SW 1271 (cell line): ENCODE measurements at places on chromosomes 2 and 18.

DNA sequence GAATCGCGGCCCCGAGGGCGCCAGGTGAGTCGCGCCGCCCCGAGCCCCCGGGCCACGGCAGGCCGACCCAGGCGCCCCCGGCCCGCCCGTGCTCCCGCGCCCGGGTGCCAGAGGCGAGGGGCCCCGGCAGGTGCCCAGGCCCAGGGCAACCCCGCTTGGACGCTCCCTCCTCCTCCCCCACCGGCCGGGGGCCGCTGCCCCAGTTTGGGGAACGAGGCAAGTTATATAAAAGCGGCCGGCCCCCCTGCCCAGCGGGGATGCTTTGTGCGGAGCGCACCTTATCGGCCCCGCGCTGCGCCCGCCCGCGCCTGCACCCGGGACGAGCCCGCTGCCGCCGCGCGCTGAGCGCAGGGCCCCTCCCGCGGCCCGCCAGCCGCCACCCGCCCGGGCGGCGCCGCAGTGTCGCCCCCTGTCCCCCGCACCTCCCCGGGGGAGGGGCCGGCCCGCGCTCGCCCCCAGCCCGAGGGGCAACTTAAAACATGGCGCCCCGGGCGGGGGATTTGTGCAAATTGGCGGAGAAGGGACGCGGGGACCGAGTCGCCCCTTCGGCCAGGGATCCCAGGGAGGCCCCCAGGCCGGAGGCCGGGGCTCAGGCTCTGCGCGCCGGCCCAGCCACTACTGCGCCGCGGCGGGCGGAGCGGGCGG, 639 bp downstream of the EPB41L3 start:
- no peak for DNase-seq

- DNase-seq = no peak
Measured at GRCh38 chr18:42412281-42412680, 457.2 kb downstream of the PIK3C3 start.

DNA sequence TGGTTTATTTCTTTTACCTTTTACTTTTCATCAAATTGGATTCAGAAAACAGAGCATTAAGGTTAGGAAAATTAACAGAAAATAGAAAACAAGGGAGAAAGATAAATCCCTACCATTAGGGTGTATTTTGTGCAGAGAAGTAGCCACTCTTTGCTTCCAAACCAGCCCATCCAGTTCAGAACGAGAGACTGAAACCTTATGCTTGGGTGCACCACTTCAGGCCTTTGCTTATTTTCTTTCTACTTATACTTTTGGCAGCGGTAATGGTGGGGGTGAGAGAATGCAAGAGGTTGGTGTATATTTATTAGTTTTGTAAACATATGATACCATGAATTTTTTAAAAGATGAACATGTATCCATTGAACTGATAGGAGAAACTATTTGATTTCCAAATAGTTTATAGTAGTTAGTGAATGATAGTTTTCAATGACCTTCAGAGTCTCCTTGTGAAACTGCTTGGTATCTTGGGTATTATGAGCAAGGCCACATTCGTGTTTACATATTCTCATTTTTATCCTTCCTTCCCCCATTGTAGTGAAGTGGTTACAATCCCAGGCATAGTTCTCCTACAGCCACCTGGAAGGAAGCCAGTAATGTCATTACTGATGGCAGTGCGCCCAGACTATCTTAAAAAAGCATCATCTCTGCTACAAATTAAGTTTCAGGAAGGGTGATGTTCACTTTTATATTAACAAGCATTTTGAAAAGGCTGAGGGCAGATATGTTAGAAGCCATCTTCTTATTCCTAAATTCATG, 60.8 kb downstream of the MFSD6 start:
- DNase-seq = peak; percentile 76

DNA sequence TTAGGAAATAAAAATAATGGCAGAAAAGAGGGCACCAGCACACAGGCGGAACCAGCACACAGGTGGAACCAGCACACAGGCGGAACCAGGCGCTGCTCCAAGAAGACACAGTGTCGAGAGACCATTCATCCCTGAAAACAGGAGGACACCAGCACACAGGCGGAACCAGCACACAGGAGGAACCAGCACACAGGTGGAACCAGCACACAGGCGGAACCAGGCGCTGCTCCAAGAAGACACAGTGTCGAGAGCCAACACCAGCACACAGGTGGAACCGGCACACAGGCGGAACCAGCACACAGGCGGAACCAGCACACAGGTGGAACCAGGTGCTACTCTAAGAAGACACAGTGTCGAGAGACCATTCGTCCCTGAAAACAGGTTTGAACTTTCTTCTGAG, 115.5 kb upstream of the TMEM18 start:
- DNase-seq = no peak

DNA sequence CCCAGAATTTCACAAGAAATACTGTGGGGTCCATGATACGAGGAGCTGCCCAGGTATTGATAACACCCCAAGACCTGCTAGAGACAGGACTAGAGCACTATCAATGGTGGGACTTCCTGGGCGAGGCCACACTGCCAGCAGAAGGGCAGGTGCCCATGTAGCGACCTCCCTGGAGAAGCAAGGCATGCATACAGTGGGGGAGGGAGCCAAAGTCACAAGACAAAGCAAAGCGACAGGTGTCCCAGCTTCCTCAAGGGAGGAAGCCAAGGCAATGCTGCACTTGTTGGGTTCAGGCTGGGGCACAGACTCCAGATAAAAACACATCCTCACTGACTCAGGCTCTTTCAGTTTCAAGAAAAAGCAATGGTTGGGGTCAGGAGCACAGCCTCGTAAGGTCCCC, 7.5 kb downstream of the CD207 start:
- DNase-seq = no peak

DNA sequence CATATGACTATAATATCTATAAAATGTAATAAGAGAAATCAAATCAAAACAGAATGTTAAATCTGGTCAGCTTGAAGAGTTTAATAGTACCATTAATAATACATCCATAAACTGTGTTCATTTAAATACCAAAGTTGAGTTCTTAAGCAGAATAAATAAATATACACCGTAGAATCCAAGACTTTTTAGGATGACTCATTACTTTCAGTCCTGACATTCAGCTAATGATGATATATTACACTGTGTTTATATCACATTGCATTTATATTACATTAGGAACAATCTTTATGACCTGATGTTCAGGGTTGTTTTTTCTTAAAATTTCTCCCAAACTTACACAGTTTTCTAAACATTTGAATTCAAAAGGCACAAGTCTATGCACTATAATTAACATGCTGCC, 331.3 kb downstream of the SS18 start:
- DNase-seq = no peak

GRCh38 chr2:64635976-64636911, 17.5 kb downstream of the SERTAD2 start:
- DNase-seq = no peak

DNA sequence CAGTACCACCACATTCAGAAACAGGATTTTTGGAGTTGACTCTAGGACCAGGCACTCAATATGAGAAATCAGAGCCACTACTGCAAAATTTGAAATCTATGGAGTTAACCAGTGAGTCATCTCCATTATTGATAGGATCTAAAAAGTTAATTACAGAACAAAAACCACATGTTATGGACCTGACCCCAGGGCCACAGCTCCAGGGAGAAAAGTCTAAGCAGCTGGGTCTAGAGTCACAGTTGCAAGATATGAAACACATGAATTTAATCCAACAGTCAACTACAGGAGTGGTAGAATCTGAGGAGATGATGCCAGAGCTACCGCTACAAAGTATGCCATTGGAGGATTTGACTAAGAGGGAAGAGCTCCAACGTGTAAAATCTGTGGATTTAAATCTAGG, 13.4 kb upstream of the ZNF512 start:
- no peak for DNase-seq

- no peak for DNase-seq
Measured at GRCh38 chr2:118850168-118850900, 2.9 kb upstream of the EN1 start.

- peak; percentile 69 for DNase-seq
Measured at GRCh38 chr18:3449512-3450011, 410 bp upstream of the TGIF1 start.

DNA sequence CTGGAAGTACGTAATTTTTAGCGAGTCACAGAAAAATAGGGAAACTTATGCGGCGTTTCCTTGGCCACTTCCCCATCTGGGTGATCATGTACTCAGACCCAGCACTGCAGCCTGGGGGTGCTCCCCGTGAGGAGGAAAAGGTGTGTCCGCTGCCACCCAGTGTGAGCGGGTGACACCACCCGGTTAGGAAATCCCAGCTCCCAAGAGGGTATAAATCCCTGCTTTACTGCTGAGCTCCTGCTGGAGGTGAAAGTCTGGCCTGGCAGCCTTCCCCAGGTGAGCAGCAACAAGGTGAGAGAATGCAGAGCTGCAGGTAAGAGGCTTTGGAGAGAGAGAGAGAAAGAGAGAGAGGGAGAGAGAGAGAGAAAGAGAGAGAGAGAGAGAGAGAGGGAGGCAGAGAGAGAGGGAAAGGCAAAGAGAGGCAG, at the start of gene IL1R2:
Gene IL1R2, plus strand, starts transcription at position 240 of the 425 bp plus-strand sequence. CDS start 16,616 bp downstream, outside the sequence.
- no peak for DNase-seq

DNA sequence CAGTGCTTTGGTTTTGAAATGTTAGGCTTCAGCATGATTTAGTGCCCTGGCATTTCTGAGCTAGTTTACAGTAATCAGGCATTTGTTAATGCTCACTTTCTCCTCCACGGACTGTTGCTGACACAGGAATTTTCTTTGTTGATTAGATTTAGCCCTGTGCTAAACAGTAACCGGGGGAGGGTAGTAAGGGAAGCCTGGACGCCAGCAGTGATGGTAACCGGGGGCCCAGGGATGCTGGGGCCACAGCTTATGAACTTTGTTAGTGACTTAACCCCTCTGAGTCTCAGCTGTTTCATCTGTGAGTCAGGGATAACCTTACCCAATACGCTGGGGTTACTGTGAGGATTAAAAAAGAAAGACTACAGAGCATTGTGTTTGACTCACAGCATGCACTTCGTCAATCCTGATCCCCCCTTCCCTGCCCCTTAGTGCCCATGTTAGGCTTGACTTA, 33.5 kb downstream of the KLHL29 start:
- DNase-seq = no peak

- no peak for DNase-seq
Measured at GRCh38 chr2:150234787-150235446, 252.6 kb downstream of the RND3 start.

- DNase-seq = no peak
Measured at GRCh38 chr2:217667512-217667911, 335.3 kb downstream of the TNS1 start.

GRCh38 chr2:142880279-142880678, 2.8 kb downstream of the KYNU start:
- no peak for DNase-seq

DNA sequence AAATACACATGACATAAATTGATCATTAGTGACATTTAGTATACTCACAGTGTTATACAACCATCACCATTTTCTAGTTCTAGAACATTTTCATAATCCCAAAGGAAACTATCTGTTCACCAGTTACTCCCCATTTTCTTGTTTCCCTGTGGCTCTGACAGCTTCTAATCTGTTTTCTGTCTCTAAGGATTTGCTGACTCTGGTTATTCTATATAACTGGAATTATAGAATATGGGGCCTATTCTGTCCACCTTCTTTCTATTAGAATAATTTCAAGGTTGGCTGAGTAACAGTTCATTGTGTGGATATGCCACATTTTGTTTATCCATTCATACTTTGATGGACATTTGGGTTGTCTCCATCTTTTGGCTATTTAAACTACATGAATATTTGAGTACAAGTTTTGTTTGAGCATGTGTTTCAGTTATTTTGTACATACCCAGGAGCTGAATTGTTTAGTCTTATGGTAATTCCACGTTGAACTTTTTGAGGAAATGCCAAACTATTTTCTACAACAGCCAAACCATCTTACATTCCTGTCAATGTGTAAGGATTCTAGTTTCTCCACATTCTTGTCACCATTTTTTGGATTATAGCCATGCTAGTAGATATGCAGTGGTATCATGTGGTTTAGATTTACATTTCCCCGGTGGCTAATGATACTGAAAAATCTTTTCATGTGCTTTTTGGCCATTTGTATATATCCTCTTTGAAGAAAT, 20.5 kb downstream of the KIAA1328 start:
- DNase-seq = no peak

DNA sequence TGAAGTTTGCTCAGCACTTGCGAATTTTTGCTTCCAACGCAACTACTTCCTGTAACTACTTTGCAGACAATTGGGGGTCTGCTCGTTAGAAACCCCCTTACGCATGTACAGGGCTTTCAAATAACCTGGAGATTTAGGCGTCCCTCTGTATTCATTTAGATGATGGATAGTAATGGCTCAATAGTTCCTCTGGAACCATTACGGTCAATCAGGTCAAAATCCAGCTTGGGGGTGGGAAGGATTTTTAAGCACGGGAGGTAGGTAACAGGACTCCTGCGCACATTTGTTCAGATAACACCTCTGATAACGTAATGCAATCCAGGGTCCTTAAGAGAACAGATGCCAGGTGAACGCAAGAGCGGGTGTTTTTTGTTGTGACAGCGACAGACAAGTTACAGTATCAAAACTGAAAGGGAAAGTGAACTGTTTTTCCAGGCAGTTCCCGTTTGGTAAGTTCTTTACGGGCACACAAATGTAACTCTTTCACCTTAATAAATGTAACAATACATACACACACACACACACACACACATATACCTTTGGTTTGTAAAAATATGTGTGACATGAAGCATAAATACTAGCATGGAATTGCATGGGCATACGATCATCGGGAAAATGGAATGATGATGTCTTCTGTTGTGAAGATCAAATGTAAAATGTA, 3.8 kb upstream of the OSR1 start:
- DNase-seq = no peak

DNA sequence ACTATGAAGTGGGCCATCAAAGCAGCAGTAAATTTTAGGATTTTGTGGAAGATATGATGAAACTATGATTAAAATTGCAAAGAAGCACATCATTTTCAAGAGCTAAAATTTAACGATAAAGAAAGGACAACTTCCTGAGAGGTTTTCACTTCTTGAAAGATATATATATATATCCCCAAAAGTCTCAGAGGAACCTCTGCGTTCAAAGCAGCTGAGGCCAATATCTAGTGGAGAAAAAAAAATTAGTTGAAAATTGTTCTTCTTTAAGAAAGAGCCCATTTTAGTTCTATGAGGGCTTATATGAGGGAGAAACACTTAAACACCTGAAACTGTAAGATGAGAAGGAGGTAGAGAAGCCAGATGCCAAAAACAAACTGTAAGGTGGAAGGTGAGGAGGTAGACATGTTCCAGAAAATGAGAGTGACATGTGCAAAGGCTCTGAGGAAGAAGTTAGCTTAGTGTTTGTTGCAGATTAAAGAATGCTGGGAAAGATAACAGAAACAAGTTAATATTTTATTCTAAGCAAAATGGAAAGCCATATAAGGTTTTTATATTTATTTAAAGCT, 72.9 kb upstream of the VRK2 start:
- DNase-seq = no peak

DNA sequence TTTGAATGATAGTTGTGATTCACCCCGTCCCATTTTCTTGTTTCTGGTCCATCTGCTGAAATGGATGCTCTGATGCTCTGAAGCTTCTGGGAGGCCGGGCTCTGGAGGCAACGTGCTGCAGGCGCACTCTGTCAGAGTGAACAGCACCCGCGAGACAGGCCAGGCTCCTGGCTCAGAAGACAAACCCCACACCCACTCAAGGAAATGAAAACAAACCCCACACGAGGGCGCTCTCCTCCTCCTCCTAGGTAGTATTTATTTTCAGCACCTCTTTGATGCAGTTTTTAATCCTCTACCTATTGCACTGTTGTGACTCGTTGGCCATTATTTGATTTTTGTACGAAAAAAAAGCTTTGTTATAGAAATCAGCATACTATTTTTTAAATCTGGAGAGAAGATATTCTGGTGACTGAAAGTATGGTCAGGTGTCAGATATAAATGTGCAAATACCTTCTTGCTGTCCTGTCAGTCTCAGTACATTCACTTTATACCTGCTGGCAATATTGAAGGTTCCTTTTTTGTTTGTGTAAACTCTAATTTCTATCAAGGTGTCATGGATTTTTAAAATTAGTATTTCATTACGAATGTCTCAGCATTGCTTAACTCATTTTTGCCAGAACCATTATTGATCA, 10.3 kb upstream of the CHST10 start:
- DNase-seq = no peak
